ENCODE measurements at places on chromosomes 6 and 20.

- DNase-seq = no peak
These were observed 65.0 kb upstream of the EEF1A1 start for GRCh38 chr6:73585566-73586415.

- no peak for DNase-seq
These were observed 103.3 kb downstream of the NFATC2 start for GRCh38 chr20:51439160-51439689.

- DNase-seq = no peak
These were observed 7.0 kb upstream of the FOXF2 start for GRCh38 chr6:1382331-1382882.

- no peak for DNase-seq
These were observed 10.4 kb upstream of the MMP9 start for GRCh38 chr20:45998337-45998736.
